ENCODE measurements at places on chromosomes 16 and 17.

GRCh38 chr16:80743772-80744171 lies 60.6 kb downstream of the CDYL2 start:
- no peak for DNase-seq

GRCh38 chr17:34236281-34236892 lies 18.7 kb upstream of the CCL2 start:
- DNase-seq, result no peak

DNA sequence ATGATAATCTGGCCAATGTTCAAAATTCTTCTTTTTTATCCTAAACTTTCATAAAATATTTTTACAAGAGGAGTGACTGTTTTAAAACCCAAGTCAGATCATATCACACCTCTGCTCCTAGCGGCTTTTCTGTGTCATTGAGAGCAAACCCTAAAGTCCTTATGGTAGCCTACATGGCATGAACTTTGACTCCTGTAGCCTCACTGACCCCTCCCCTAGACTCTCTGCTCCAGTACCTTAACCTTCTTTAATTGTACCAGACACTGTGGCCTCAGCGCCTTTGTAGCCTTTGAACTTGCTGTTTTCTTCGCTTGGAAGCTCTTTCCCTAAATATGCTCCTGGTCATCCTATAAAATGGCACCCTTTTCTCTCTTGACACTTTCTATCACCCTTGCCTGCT lies 7.3 kb upstream of the SMPD3 start:
- no peak for DNase-seq

GRCh38 chr17:73595479-73595878 lies 48.8 kb downstream of the SDK2 start:
- DNase-seq, result no peak

GRCh38 chr17:48026502-48027321 lies 10.9 kb downstream of the COPZ2 start:
- peak; percentile 62 for DNase-seq

GRCh38 chr17:39863918-39864746 lies at the start of gene IKZF3:
Gene IKZF3 (minus strand): TSS chr17:39864312. CDS start chr17:39864126, 186 bp downstream.
- DNase-seq, result no peak

GRCh38 chr16:19132898-19133297 lies 19.1 kb downstream of the ITPRIPL2 start:
- no peak for DNase-seq

DNA sequence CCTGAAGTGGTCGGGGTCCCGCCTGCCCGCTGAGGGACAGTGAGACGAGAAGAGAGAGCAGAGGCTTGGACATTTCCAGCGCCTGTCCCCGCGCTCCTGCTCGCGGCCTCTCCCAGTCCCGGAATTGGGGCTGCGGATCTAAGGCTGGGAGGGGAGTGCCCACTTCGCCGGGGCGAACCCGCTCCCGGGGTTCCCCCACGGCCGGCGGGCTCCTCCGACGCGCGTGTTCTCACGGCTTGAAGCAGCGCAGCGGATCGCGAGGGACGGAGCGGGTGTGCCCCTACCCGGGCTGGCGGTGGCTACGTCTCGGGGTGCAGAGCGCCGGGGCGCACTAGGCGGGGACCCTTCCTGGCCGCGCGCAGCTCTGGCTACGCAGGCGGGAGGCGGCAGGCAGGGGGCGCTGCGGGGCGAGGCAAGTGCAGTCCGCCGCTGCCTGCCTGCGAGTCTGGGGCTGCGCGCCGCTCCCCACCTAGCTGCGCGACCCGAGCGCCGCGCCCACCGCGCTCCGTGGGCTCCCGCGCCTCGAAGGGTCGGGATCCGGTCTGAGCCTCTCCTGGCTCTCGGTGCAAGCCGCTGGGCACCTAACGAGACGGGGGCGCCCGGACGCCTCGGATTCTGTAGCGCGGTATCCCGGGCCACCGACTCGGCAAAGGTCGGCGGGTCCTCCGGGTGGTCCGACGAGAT lies 1.2 kb downstream of the NGFR start:
- DNase-seq, result no peak
